HFFc6 (cell line): ENCODE measurements at places on chromosomes 3 and 15. TPM values are rescaled to one million over a fixed set of nuclear protein-coding genes. Genes with fewer than 3 reads are reported as not detected.

- DNase-seq = no peak
These were observed 28.8 kb downstream of the CD47 start for GRCh38 chr3:108062051-108062450.

GRCh38 chr15:27412415-27412814 is 441.4 kb downstream of the GABRG3 start:
- DNase-seq = no peak

GRCh38 chr3:159843840-159844730 is 144.6 kb upstream of the IL12A start:
- DNase-seq = no peak

DNA sequence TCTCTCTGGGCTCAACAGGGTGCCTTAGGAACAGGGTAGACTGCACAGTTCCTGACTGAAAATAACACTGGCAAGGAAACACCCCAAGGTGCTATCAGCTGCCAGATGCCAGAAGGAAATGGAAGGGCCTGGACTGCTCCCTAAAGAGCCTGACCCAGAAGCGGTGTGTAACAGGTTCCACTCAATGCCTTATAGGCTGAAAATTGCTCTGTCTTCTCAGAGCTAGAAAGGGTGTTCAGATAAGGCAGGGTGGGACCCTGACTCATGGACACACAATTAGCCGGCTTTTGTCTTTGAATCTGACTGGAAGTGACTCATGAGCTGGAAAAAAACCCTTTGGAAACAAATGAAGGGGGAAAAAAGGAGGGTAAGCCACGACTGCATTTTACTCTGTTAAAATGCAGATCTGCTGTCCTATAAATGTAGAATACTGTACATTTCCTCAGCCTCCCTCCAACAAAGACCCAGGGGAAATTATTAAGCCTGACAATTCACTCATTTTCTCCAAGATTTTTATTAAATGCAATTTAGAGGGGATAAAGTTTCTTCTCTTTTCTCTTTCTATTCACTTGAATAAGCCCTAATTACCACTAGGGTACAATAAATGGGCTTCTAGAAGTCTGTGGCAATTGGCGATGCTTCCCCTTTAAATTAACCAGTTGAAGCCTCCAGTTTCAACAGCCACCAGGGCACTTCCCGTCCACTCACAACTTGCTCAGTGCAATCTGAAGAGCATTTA is 160.2 kb upstream of the TBL1XR1 start:
- peak; percentile 77 for DNase-seq

GRCh38 chr15:76006136-76006778 is 6.0 kb downstream of the NRG4 start:
- DNase-seq = no peak

- DNase-seq = no peak
These were observed 58.2 kb upstream of the NR2C2 start for GRCh38 chr3:14889205-14889604.

- DNase-seq = no peak
These were observed 20.5 kb downstream of the DNASE1L3 start for GRCh38 chr3:58190291-58190690.

GRCh38 chr15:63775303-63775702 is 58.4 kb downstream of the HERC1 start:
- no peak for DNase-seq

The ACAD11 gene
- 13.4 to 16.2 TPM (median 15.6 TPM) in 3 replicates for total RNA-seq

The CHRNA3 gene
- total RNA-seq = not detected in 3 replicates
